Fibroblast of skin of right quadriceps (primary cell): ENCODE measurements at places on chromosomes 7 and 10.

DNA sequence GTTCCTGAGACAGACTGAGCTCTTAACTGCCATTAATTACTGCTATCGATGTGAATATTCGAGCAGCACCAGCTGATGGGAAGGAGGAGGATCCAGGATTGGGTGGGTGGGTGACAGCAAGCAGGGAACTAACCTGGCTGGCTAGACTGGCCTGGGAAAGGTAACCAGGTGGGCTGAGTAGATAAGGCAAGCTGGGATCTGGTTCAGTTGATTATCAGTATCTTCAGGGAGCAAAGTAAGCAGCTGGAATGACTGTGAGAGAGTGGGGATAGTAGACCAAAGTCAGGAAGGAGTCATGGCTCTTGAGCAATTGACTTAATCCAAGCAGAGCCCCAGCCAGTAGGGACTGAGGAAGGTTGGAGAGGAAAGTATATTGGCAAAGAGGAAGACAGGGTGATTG, 46.9 kb upstream of the KMT2E start:
- no peak for DNase-seq

GRCh38 chr10:124660404-124661125, 83.6 kb downstream of the FAM53B start:
- DNase-seq = no peak

- DNase-seq = no peak
Observed at GRCh38 chr7:146053492-146053891, 63.1 kb upstream of the CNTNAP2 start.

- DNase-seq = no peak
Observed at GRCh38 chr7:44240376-44240775, 39.6 kb downstream of the YKT6 start.

- DNase-seq = no peak
Observed at GRCh38 chr10:78905957-78906308, 162.8 kb upstream of the ZMIZ1 start.

- DNase-seq = no peak
Observed at GRCh38 chr7:51033727-51034520, 251.2 kb upstream of the GRB10 start.

- DNase-seq = no peak
Observed at GRCh38 chr7:104933521-104933988, 80.5 kb upstream of the KMT2E start.

- DNase-seq = no peak
Observed at GRCh38 chr10:70477661-70478162, 855 bp upstream of the PALD1 start.

DNA sequence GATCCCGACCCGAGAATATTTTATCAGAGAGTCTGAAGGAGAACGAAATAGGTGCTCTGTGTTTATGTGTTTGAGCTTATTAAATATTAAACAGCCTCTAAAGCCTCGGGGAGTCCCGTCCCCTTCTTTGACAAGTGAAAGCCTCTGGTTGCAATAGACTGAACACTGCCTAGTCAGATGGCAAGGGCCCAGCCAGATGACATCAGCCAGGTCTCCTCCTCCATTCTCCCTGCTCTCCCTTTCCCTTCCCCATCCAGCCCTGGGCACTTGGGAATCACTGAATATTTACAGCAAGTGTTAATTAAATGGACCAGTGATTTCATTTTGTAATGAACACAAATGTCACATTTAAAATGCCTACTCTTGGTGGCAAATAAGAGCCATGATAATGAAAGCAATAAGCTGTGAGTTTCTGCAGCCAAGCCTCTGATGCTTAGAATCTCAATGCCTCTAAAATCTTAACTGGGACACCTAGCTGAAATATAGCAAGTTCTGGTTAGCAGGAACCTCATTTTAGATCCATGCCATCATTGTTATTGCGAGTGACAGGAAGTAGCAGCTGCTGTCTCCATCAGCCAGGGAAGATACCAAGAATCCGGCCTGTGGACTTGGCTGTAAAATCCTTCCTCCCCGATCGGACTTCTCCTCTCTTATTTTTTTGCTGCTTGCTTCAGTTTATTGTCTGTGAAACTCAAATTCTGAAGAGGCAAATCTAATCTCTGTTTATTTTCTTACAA, 202.1 kb downstream of the PRPF18 start:
- DNase-seq = peak; percentile 52

DNA sequence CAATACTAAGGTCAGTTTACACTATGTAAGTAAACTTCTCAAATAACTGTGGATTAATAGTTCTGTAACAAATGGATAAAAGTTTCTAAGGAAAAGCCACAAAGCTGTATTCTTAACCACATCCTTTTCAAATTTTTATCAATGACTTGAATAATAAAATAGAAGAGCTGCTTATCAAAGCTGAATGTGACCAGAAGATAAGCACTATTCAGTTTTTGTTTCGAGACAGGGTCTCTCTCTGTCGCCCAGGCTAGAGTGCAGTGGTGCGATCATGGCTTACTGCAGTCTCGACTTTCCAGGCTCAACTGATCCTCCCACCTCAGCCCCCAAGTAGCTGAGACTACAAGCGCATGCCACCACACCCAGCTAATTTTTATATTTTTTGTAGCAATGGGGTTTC, 17.0 kb downstream of the UPF2 start:
- no peak for DNase-seq

DNA sequence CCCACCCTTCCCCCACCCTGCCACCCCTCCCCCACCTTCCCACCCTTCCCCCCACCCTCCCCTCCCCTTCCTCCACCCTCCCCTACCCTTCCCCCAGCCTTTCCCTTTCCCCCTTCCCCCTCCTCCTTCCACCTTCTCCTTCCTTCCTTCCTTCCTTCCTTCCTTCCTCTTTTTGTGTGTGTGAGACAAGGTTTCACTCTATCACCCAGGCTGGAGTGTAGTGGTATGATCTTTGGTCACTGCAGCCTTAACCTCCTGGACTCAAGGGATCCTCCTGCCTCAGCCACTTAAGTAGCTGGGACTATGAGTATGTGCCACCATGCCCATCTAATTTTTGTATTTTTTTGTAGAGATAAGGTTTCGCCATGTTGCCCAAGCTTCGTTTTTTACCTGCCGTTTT, 35.2 kb downstream of the CYP17A1 start:
- no peak for DNase-seq

DNA sequence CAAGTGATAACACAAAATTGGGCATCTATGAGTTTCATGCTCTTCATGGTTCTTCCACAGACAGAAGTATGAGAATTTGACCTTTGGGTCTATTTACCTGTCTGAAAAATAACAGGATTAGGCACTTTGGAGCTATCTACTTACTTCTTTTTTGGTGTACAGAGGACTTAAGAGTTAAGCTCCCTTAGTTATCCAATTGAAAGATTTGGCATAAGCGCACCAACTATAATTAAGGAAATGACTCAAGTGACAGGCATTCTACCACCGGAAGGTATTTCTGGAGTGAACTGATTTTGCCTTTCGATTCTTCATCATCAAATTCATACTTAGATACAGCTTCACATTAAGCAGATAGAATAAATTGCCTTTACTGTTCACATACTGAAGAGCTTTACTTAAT, 43.9 kb downstream of the IFIT5 start:
- DNase-seq = peak; percentile 86

DNA sequence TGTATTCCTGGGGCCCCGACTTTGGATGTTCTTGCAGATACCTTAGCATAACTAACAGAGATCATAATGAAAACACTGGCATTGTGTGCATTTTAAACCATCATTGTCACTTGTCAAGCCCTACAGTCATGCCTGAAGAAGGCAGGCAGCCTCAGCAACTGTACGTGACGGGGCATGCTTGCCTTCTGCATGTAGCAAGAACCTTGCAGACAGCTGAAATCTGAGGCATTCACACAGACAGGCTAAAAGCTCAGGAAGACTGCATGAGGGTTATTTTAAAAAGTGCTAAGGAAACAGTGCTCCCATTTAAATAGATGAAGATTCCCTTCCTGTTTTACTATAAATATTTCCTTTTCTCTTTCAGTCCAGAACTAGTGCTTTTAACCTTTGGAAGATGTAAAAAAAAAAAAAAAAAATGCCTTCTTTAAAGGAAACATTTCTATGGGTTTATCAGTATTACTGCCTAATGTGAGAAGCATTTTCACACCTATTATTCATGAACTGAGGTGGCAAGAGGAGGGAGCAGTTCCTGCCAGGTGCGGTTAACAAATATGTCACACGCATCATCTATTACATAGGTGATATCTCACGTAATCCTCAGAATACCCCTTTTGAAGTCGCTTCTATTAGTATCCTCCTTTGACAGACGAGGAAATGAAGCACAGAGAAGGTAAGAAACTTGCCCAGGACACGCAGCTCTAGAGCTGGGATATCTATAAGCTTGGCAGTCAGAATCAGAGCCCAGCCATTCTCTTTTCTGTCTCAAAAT, 88.1 kb downstream of the PRKCQ start:
- DNase-seq = no peak

DNA sequence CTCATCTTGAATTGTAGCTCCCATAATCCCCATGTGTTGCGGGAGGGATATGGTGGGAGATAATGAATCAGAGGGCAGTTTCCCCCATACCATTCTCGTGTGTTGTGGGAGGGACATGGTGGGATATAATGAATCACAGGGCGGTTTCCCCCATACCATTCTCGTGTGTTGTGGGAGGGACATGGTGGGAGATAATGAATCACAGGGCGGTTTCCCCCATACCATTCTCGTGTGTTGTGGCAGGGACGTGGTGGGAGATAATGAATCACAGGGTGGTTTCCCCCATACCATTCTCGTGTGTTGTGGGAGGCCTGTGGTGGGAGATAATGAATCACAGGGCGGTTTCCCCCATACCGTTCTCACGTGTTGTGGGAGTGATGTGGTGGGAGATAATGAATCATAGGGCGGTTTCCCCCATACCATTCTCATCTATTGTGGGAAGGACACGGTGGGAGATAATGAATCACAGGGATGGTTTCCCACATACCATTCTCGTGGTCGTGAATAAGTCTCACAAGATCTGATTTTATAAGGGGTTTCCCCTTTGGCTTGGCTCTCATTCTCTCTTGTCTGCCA, 271.0 kb downstream of the MAD1L1 start:
- peak; percentile 99 for DNase-seq

DNA sequence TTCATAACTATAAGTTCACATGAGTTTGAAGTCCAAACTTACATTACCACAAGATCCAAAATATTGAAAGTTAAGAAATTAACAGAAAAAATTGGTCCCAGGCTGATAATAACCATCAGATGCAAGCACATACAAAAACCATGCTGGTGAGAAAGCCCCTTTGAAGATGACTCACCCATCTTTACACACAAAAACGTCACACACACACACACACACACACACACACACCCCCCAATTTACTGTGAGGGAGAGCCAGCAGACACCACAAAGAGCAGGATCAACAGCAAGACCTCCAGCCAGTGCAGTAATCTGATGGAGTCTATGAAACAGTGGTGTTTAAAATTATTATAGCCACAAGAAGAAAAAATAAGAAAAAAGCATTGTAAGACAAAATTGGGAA, 50.1 kb upstream of the DRGX start:
- peak; percentile 32 for DNase-seq

DNA sequence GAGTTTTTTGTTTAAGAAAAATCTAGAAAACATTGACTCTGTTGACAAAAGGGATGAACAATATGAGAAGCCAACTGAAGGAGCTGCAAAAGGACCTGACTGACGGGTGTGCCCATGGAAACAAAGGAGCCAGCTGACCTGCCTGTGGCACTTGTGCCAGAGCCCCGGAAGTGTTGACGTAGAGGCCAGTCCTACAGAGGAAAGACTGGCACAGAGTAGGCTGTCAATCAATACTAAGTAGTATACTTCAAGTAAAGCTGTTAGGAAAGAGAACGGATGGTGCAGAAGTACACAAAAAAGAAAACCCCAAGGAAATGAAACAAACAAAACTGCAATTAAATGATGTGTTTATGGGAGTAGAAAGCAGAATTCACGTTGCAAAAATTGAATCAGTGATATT, 19.0 kb upstream of the ABI1 start:
- DNase-seq = no peak

- peak; percentile 29 for DNase-seq
Observed at GRCh38 chr10:87589645-87590051, 70.0 kb upstream of the PAPSS2 start.

DNA sequence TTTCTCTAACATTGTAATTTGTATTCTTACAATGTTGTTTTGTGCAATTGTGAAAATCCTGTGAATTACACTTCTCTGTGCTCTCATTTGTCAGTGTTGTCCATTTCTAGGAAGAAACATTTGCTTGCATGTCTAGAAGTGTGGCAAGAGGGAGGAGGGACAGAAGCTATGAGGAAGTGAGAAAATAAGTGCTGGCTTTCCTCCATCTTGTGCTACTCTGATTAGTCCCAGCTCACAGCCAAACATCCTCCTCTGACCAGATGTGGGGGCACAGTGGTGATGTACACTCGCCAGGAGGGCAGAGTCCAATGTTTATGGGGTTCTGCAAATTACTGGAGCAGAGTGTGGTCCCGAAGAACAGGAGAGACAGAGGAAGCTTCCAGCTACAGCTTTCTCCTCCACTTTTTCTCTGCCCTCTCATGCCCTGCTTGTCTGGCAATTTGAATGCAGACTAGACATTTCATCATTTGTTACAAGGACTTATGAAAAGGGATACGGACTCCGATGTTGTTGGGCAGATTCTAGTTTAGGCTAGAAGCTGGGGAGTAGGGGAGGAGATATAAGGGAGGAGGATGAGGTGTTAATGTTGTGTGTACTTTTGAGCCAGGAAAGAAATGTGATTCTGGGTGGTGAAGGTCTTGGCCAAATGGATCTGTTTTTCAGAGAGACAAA, 131.0 kb upstream of the C1GALT1 start:
- DNase-seq = no peak

DNA sequence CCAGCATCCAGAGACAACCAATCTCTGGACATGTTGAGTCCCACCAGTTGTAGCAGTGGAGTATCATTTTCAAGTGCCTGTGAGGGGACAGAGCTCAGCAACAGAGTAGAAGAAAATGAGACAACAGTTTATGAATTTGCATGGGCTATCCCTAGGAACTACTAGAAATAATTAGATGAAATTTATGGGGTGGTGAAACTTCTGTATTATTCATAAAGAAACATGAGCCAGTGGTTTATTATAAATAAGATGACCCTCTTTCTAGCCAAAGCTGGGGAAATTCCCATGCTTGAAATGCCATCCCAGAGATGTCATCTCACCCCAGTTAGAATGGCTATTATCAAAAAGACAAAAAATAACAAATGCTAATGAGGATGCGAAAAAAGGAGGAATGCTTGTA, 55.1 kb upstream of the ITGB8 start:
- peak; percentile 76 for DNase-seq

GRCh38 chr7:74071121-74071520, 12.5 kb upstream of the LIMK1 start:
- no peak for DNase-seq

- DNase-seq = no peak
Observed at GRCh38 chr10:3478153-3478552, 305.6 kb upstream of the PITRM1 start.

DNA sequence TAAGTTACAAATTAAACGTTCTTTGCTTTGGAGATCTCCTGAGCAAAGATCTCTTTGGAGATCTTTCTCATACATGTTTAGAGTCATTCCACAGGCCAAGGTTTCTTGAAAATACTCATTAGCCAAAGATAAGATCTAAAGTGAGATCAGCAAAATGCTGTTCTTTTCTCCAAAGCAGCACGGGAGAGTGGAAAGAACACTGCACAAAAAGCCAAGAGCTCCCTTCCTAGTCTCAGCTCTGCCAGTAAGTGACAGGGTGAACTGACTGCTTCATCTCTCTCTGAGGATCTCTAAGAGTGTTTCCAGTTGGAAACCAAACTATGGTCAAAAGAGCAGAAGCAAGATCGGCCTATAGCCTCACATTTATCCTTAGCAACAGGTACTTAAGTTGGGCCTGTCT, 168.4 kb upstream of the ASAH2 start:
- no peak for DNase-seq

GRCh38 chr10:131070856-131071255, 240.7 kb downstream of the TCERG1L start:
- DNase-seq = no peak

GRCh38 chr7:131109759-131110296, 217.8 kb upstream of the MKLN1 start:
- DNase-seq = peak; percentile 86
